T-helper 2 cell (primary cell): ENCODE measurements at places on chromosomes 4 and X.

DNA sequence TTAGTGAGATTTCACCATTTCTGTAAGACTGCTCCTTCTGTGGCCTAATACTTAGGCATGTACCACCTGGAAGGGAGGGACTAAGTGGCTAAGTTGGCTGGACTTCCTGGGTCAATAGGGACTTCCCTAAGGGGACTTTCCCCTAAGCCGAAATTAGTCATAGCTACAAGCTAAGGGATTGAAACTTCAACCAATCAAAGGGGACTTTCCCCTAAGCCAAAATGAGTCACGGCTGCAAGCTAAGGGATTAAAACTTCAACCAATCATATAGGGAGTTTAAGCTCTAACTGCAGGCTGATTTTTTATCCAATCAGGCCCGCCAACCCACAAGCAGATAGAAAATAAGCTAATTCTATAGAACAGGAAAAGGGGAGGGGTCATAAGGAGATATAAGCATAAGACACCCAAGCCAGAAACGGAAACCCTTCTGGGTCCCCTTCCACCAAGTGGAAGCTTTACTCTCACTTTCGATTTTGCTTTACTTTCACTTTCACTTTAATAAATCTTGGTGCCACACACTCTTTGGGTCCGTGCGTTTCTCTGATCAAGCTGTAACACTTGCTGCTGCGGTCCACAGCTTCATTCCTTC is 382.8 kb downstream of the KLHL4 start:
- DNase-seq: no peak

DNA sequence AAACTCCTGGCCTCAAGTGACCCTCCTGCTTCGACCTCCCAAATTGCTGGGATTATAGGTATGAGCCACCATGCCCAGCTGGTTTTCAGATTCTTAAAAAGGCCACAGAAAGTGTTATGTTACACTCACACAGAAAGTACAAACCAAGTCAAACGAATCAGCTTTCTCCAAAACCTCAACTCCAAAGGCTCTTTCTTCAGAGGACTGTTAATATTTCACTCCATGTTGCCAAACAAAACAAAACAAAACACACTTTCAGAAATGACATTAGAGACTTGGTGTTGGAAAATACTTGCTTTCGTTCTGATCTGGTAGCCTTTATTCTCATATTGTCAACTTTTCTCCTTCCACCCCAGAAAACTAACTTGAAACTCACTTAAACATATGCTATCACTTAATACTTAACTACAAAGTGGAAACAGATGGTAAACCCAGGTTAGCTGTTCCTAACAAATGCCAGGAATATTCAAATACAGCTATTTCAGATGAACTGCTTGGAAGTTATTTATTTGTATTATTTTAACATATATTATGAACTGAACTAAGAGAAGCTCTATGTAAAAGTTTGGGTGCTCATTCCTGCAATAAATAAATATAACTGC is 34.7 kb downstream of the RLIM start:
- no peak for DNase-seq

DNA sequence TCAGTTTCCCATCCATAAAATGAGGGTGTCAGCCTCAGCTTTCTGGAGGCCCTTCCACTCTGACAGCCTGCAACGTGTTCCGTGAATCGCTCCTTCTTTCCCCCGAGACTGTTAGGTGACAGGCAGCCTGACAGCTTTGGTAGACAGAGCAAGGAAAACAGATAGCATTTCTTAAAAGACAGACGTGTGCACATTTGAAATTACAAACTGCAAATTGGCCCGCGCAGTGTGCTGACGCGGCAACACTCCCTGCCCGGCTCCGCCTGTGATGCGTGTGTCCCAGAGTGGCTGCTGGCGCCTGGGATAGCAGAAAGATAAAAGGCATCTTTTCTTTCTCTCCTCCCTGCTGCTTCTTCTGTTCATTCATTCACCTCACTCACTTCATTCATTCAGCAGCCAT is 245.3 kb downstream of the AFAP1 start:
- DNase-seq: no peak

DNA sequence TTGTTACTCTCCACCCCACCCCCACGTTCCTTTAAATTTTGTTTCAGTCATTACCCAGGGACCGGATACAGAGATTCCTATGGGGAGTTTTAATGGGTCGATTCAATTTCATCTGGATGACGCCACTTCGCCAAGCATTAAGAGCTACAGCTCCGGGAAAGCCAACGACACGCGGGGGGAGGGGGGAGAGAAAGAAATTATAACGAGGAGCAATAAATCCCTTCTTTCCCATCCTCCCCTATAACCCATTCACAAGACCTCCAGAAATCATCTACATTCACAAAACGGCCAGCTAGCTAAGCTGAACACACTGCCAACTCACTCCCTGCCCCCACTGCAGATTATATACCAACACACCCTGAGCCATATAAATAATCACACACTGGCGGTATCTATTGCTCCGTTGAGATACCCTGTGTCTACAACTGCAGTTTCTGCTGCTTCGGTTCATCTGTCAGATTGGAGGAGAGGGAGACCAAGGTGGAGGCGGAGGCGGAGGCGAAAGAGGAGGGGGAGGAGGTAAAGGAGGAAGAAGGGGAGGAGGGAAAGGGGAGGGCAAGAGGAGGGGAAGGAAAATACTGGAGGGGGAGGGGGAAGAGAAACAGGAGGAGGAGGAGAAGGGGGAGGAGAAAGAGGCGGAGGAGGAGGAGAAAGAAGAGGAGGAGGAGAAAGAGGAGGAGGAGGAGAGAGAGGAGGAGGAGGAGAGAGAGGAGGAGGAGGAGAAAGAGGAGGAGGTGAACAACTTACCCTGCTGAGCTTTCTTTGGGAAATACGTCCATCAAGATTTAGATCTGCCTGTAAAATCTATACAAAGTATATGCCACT is 113.9 kb upstream of the VAMP7 start:
- DNase-seq: peak; percentile 13

DNA sequence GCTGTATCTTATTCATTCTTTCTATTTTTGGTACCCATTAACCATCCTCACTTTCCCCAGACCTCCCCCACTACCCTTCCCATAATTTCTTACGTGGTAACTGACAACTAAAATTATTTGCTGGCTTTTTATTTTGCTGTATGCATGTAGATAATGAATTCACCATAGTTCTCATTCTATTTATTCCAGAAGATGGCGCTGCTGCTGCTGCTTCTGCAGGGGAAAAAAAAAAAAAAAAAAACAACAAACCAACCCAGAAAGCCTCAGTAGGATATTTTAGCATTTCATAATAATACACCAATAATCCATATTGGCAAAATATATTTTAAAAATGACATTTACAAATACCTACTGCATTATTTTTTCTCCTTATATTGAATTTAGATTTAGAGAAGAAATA is 416.6 kb upstream of the MAGEB18 start:
- DNase-seq: no peak

GRCh38 chr4:119314356-119314755 is 7.6 kb downstream of the FABP2 start:
- DNase-seq: no peak

DNA sequence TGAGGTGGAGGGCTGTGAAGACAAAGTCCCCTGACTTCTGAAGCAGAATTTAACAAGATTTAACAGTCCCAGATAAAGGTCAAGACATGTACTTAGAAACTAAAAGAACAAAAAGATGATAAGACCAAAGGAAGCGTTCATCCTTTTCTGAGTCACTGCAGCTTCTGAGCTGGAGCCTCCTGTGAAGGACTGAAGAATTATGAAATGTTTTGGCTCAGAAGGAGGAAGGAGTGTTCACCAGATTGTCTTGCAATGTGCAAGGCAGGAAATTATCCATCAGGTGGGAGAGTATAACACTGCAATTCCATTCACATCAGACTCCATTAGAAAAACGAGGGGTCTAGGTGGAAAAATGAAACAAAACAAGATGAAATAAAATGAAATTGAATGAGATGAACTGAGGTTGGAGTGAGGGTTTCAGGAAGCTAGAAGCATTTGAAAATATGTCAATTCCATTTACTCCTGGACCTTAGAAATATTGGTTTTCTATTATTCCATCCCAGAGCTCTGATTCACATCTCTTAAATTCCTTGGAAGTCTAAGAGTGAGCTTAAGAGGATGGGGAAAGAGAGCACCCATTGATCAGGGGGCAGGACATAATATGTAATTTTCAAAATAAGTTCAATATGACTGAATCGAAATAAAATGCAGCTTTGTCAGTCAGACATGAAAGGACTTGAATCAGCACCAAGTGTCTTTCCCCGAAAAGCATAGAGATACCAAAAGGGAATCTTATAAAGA is 186.1 kb upstream of the LNX1 start:
- DNase-seq: no peak

- DNase-seq: no peak
Measured at GRCh38 chr4:139887376-139887802, 221.8 kb downstream of the MGST2 start.

DNA sequence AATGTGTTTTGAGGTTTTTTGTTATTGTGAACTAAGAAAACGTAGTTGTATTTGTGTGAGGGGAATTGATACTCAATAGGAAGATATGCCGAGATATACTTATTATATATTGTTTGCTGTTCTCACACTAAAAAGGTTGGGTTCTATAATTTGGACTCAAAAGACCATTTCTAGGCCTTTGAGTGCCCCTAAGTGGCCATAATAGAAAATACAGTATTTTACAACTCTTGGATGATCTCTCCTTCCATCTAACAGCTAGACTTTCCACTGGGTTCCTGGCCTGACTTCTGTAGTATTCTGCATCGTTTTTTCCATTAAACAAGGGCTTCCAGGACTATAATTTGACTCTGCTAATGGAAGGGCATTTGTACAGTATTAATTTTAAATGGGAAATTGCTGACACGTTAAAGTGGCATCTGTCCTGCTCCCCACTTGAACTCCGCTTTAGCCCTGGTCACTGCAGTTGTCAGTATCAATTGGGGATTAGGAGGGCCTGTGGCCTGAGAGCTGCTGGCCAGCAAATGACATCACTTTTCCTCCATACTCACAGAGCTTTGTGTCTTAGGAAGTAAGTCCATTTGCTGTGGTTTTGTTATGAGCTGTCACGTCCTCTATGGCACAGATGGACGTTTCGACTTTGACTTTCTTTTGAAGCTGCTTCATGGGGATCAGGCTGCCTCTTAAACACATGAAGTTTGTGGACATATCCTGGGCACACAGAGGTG is 176.9 kb downstream of the SLIT2 start:
- DNase-seq: no peak

DNA sequence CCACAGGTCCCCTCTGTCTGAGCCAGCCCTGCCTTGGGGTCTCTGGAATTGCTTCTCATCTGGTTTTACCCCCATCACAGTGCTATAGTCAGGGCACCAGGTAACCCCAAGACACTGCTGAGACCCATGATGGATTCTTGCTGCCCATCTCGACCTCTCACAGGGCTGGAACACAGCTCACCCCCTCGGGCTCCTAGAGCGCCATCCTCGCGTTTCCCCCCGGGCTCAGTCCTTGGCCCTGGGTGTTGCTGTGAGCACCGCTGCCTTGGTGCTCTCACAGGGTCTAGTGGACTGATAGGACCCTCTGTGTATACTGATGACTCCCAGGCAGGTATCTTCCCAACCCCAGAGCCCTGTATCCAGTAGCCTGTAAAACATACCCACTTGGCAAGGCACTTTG is 8.8 kb downstream of the MAEA start:
- no peak for DNase-seq

DNA sequence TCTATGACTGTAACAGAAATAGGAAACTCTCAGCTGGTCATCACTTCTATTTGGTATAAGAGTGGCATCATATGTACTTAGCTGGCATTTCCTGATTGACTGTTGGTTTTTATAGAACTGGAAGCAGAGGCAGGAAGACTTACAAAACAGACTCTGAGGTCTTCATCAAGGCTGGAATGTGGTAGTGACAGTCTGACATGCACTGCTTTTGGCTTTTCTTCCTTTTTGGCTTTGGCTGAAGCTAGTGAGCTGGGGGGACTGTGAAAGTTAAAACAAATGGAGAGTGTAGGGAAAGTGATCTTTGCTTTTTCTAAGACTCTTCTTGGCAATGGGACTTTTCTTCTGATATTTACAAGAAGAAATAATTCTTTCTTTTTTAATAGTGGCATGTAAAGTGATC is 121.1 kb upstream of the SLC4A4 start:
- no peak for DNase-seq

DNA sequence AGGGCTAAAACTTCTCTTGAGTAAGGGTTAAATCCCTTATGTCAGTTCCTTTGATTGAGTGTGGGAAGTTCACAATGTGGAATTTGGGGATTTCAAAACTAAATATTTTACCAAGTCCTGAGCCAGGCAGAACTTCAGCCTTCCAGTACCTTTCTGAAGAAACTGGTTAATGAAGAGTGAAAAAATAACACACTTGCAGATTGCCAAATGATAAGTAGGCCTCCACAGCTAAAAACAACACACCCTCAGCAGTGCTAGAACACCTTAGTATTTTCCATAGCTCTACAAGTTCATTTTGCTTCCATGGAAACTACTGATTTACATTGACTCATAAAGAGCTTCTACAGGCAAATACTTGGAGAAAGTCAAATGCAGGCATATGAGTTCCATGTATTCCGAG is 326.8 kb downstream of the ZNF674 start:
- no peak for DNase-seq

DNA sequence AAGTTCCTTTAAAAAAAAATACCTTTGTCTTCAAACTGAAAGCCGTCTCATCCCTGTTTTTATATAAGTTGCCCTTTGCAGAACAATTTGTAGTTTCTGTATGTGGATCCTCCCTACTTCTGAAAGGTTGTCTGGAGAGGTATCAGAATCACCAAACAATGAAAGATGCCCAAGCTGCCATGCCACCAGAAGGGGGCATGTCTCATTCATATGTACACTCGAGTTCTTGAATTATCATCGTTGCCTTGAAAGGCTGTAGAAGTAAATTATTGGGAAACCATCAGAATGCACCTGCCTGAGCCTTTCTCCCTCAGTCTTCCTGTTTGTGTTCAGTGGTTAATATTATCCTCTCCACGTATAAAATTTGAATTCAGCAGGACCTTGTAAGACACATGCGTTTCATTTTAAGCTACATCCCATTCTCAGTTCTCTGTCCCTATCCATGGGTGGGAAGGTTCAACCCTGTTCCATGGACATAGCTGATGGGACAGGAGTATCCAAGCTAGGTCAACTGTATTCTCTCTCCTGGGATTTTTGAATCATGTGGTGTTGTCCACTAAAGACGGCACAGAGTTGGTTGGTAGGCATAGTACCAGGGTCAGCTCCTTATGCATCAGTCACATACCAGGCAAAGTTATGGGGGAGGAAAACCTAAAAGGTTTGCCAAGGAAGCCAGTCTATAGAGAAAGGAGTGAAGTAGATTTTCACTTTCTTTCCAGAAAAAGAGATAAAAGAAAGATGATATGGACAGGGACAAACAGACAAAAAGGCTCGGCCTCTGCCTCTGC is 24.0 kb downstream of the GALNT7 start:
- DNase-seq: no peak

DNA sequence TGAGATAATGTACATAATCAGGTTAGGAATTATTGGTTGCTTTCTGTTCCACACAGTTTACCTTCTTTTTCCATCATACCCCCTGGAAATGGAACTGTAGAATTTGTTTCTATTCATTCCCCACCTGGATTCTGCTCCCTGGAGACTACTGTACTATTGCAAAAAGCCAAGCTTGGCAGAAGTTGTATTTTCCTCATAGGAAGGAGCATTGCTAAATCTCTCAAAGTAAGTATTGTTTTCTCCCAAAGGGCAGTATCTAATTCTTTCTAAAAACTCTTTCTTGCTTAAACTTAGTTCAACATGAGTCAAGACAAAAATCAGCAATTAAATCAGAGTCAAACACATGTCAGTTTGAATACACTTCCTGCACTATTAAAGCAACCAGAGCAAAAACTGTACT is 136.2 kb downstream of the CDS1 start:
- DNase-seq: no peak

- no peak for DNase-seq
Measured at GRCh38 chr4:2930135-2930757, 33.0 kb downstream of the NOP14 start.

- DNase-seq: peak; percentile 7
Measured at GRCh38 chrX:109732017-109732801, 848 bp downstream of the ACSL4 start.

- no peak for DNase-seq
Measured at GRCh38 chrX:129686422-129686948, 31.7 kb upstream of the APLN start.
